ENCODE measurements at places on chromosomes 4 and X. TPM values are rescaled to one million over a fixed set of nuclear protein-coding genes. Genes with fewer than 3 reads are reported as not detected.

GRCh38 chr4:105808750-105809041 is 86.6 kb upstream of the NPNT start:
- DNase-seq: no peak

GRCh38 chrX:96425200-96425599 is 259.4 kb upstream of the DIAPH2 start:
- no peak for DNase-seq

DNA sequence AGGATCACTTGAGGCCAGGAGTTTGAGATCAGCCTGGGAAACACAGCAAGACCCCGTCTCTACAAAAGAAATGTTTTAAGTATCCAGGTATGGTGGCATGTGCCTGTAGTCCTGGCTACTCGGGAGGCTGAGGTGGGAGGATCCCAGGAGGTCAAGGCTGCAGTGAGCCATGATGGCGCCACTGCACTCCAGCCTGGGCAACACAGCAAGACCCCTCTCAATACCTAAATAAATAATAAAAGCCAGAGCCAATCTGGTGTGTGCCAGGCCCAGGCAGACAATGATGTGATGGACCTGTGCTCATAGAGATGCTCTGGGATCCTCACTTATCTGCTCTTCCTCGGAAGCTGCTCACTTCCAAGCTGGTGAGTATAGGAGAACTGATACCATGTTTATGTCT is 18.2 kb upstream of the SASH3 start:
- DNase-seq: no peak

DNA sequence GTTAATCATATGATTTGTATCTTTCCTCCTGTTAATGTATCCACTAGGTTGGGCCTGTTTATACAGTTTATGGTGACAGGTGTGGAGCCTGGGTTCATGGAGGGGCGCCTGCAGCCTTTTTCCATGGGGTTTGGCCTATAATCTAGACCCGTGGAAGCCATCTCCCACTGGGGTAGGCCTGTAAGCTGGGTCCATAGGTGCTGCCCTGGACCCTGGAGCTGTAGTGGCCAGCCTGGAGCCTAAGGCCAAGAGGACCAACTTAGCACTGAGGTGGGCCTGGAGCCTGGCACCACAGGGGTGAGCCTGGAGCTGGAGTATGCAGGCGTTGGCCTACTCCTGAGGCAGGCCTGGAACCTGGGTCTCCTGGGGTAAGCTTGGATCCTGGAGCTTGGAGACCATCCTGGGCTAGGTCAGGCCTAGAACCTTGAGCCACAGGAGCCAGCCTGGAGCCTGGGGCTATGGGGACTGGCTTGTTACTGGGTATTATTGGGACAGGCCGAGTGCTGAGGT is 249.4 kb upstream of the HTR2C start:
- no peak for DNase-seq

DNA sequence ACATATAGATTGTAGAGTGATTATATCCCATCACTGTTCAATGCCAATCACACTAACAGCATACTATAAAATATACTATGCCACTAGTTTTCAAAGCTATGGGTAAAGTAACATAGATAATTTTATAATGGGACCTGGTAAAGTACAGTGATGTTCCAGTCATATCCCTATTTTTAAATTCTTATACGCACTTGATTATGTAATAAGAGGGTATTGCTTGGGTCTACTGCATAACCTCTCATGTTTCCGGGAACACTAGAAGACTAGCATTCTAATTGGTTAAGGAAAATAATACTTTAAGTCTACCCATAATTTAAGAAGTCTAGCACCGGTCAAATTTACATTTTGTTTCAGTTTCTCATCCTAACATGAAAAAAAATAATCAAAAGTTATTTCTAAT is 275.1 kb downstream of the CHIC1 start:
- no peak for DNase-seq

DNA sequence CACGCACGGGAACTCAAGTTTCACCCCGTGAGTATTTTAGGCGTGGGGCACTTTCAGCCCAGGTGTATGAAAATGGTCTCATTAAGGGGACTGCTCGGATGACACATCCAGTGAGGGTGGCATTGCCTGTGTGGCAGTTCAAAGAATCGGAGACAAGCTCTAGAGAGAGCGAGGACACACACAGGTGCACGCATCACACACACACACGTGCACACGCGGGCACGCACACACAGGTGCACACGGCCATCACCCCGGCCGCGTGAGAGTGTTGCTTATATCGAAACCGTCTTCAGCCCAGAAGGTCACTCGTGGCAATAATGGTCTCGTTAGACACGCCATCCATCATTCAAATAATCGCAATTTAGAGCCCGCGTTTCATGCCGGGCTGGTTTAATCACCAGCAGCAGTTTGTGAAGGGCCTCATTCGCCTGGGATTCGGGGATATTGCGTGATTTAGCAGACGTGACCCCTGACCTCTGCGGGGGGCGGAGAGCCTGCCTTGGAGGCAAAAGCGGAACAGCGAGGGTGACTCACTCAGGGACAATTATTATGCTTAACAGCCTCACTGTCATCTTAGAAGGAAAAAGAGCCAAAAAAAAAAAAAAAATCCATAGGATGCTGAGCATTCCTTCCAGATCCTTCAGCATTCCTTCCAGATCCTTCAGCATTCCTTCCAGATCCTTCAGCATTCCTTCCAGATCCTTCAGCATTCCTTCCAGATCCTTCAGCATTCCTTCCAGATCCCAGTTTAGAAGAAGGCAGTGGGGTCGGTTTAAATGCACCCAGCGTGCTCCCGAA is 89.4 kb upstream of the PPP2R3B start:
- DNase-seq: no peak

- no peak for DNase-seq
Observed at GRCh38 chrX:9535101-9535500, 70.2 kb downstream of the TBL1X start.

GRCh38 chr4:173189117-173189693 is 20.6 kb downstream of the GALNT7 start:
- no peak for DNase-seq

The GRIA2 gene
- total RNA-seq: not detected

The SOWAHD gene
- not detected for total RNA-seq

The PPP2R2C gene
- total RNA-seq: not detected
